ENCODE measurements at places on chromosomes 4 and X.
A peak's percentile ranks its signal among the peaks of the same experiment; 100 is the strongest.

GRCh38 chr4:152808670-152809069, 28.9 kb downstream of the ARFIP1 start:
- no peak overlapping the region for H3K4me3 ChIP-seq
- no peak overlapping the region for H3K27ac ChIP-seq
- no peaks in the 10 kb centered on the region for H3K36me3 ChIP-seq
- H3K4me1 ChIP-seq = peaks cover 2% of the 10 kb centered on the region
- no peaks in the 10 kb centered on the region for H3K27me3 ChIP-seq
- no peak for DNase-seq

GRCh38 chrX:149610511-149610910, 15.4 kb upstream of the HSFX2 start:
- H3K27me3 ChIP-seq = no peaks in the 10 kb centered on the region
- no peak overlapping the region for H3K27ac ChIP-seq
- peaks cover 4% of the 10 kb centered on the region for H3K4me1 ChIP-seq
- no peak overlapping the region for H3K4me3 ChIP-seq
- no peak for DNase-seq
- no peaks in the 10 kb centered on the region for H3K36me3 ChIP-seq

DNA sequence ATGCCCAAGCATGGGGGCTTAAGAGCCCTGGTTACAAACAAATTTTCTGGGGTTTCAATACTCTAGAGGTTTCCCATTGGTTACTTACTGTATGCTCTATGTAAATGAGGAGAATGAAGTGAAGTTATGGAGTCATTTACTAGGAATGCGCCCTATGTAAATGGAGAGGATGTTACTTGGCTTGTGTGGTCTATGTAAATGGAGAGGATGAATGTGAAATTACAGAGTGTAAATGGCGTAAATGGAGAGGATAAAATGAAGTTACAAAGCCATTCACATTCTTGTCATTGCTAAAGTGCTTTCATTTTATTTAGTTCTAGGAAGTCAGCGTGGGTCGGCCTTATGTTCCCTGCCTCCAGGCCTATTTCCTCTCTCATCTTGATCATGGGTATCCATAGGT, 810.5 kb upstream of the ADGRL3 start:
- DNase-seq = no peak
- H3K27ac ChIP-seq = no peak overlapping the region
- no peaks in the 10 kb centered on the region for H3K4me1 ChIP-seq
- no peak overlapping the region for H3K4me3 ChIP-seq
- no peaks in the 10 kb centered on the region for H3K36me3 ChIP-seq
- H3K27me3 ChIP-seq = no peaks in the 10 kb centered on the region

DNA sequence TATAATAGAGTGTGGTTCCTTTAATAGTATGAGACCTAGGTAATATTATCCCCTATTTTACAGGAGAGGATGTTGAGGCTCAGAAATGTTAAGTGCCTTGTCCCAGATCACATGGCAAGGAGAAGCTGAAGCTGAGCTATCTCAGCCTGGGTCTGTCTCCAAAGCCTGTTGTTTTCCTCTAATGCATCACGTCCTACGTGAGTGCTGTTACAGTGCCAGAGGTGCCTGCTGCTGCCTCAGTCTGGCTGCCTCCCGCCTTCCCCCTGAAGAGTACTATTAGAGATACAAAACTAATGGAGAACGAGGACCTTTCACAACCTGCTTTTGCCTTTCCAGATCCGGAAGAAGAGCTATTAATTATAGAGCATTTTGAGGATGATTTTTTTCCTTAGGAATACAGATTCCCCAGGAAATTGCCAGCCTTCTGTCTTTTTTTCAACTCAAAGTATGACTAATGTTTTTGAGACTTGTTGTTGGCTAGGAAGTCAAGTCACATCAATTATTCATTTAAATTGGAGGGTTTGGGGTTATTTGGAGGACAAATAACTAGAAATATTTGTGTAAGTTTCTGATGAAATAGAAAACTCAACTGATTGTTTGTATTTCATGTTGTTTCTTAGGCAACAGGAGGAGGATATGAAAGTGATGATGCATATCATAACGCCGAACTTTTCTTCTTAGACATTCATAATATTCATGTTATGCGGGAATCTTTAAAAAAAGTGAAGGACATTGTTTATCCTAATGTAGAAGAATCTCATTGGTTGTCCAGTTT, 43.9 kb upstream of the MTMR1 start:
- H3K27ac ChIP-seq = peak overlapping the region; percentile 41
- no peaks in the 10 kb centered on the region for H3K36me3 ChIP-seq
- no peak overlapping the region for H3K4me3 ChIP-seq
- peaks cover 2% of the 10 kb centered on the region for H3K4me1 ChIP-seq
- H3K27me3 ChIP-seq = no peaks in the 10 kb centered on the region
- peak; percentile 57 for DNase-seq

DNA sequence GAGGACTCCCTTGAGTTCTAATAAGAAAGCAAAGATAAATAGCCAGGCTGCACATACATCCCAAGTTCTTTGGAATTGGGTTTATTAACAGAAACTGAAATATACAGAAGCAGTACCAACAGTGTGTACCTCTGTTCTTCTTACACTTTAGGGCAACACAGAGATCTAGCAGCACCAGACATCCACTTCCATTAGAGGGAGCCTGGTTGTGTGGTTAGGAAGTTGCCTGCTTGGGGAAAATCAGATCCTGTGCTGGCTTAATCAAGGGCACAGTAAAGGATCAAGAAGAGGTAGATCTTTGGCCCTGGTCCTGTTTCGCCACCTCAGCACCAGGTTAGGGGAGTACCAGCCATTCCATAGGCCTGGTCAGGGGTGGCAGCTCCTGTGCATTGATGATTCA, 231.1 kb upstream of the ARHGAP24 start:
- no peak overlapping the region for H3K27ac ChIP-seq
- no peaks in the 10 kb centered on the region for H3K36me3 ChIP-seq
- H3K27me3 ChIP-seq = no peaks in the 10 kb centered on the region
- no peak for DNase-seq
- H3K4me3 ChIP-seq = no peak overlapping the region

DNA sequence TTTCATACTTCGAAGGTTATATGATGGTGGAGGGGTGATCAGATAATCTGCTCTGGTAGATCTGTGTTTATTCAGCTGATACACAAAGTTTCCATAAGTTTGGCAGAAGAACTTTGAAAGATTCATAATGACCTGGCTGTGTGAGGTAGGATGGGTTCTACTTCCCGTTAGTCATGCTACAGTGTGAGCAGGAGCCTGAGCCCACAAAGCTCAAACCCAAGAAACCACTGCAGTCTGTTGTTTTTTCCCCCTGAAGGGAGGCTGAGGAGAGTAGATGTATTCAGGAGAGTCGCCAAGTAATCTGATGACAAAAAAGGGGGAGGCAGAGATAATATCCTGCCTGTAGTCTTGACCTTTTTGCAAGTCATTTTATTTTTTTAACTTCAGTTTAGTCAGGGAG, 52.8 kb upstream of the PPP3CA start:
- DNase-seq = peak; percentile 78
- no peaks in the 10 kb centered on the region for H3K36me3 ChIP-seq
- H3K27ac ChIP-seq = no peak overlapping the region
- H3K4me3 ChIP-seq = no peak overlapping the region
- no peaks in the 10 kb centered on the region for H3K4me1 ChIP-seq

DNA sequence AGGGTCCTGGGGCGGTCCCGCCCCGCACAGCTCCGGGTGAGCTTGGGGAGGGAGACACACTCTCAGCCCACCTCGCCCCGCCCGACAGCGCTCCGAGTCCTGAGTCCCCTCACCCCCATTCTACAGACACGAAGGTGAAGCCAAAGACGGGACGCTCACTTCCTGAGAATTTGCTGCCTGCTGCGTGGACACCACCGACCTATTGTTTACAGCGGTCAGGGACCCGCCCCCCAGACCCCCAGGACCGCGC, 796 bp upstream of the ZNF141 start:
- DNase-seq = no peak
- no peaks in the 10 kb centered on the region for H3K4me1 ChIP-seq
- H3K27me3 ChIP-seq = no peaks in the 10 kb centered on the region
- peak overlapping the region; percentile 69 for H3K4me3 ChIP-seq

- no peak overlapping the region for H3K27ac ChIP-seq
- no peaks in the 10 kb centered on the region for H3K27me3 ChIP-seq
- no peak overlapping the region for H3K4me3 ChIP-seq
- H3K36me3 ChIP-seq = no peaks in the 10 kb centered on the region
- no peaks in the 10 kb centered on the region for H3K4me1 ChIP-seq
- DNase-seq = no peak
Observed at GRCh38 chr4:92074839-92075238, 228.9 kb upstream of the GRID2 start.
